T-helper 9 cell (primary cell): ENCODE measurements at places on chromosomes 12 and 14.

GRCh38 chr14:91835197-91835919, 32.0 kb downstream of the TC2N start:
- peak; percentile 14 for DNase-seq

DNA sequence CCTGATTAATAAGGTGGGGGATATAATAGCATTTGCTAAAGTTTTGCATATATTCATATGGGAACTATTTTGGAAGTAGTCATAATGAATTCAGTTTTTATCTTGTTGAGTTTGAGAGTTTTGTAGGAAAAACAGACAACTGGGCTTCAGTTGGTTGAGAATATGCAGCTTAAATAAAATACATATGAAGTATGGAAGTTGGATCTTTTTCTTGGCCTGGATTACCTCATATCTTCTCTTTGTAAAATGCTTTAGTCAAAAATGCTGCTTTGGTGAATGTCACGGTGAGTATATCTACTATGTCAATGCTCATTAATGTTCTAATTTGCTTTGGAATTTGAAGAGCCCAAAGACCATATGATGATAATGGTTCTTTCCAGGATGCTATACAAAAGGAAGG, 552.2 kb upstream of the LMO3 start:
- no peak for DNase-seq

DNA sequence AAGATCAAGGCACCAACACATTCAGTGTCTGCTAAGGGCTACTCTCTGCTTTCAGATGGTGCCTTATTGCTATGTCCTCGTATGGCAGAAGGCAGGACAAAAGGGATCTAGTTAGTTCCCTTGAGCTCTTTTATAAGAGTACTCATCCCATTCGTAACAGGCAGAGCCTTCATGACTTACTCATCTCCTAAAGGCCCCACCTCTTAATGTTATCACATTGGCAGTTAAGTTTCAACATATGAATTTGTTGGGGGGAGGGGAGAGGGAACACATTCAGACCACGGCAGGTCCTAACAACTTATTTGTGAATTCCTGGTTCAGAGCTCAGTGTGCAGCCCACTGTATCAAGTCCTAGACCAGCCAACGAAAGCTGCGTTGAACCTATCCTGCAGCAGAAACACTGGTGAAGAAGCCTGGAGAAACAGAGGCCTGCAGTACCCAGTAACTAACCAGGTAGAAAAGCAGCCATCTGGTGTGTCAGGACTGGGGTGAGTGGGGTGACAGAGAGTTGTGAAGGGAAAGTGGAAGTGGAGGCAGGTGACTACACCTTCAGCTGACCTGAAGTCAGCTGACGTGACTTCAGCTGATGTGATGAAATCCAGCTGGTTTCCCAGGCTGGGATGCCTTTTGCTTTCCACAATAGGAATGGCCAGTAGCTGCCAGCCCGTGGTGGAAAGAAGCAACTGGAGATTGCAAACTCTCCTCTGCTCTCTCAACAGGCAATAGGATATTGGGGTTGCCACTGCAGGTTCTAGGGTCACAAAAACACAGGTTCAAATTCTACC, 101.6 kb upstream of the PLXNC1 start:
- DNase-seq = no peak

DNA sequence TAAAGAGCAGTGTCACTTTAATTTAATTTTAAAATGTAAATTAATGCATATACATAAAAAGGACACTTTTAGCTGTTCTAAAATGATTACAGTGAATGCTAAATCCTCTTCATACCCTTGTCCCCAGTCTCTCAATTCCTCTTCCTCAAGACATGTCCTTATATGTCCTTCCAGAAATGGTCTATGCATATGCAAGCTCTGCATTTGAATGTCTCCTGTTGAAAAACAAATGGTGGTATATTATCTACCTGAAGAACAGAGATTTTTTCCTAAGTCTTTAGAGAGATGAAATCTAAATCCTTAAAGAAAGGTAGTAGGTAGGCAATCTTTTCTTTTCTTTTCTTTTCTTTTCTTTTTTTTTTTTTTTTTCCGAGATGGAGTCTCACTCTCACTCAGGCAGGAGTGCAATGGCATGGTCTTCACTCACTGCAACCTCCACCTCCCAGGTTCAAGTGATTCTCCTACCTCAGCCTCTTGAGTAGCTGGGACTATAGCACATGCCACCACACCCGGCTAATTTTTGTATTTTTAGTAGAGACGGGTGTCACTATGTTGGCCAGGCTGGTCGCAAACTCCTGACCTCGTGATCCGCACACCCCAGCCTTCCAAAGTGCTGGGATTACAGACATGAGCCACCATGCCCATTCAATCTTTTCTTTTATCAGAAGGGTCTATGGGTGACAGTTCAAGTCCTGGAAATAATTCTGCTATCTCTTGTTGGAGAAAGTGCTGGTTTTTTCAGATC, 180.5 kb downstream of the PRKCH start:
- DNase-seq = no peak

- DNase-seq = no peak
Observed at GRCh38 chr12:123032736-123033391, 52.4 kb downstream of the ARL6IP4 start.

DNA sequence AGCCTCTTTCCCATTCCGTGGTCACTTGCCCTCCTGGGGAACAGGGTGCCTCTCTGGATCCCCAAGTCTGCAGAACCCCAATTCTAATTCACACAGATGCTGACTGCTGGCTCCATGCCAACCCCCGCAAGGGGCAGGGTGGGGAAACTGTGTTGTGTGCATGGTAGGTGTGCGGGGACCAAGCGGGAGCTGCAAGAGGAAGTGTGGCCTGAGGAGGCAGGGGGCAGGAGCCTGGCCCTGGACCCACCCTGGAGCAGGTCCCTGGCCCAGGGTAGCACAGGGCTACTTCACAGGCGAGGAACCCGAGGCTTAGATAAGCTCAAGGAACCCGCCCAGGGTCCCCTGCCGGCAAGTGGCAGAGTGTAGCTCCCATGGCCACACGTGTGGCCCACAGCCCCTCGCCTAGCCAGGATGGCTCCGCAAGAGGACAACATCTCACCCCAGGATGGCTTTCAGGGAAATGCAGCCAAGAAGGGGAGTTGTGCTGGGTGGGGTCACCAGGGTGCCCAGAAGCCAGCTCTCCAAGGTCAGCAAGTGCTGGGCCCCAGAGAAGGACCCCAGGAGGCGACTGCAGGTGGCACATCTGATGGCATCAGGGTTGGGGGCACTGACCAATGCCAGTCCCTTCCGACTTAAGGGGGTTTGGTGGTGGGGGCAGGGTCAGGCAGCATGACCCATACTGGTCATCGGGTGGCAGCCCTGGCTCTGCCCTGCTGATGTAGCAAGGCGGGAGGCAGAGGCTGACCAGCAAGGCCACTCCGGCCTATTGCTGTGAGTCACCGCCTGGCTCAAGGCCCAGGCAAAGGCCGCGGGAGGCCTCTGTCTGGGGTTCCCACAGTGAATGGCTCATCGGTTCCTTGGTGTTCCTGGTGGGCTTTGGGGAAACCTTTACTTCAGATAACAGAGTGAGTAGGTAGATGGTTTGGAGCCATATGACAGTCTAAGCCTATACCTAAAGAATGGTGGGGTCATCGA, 37.3 kb upstream of the EML1 start:
- no peak for DNase-seq

DNA sequence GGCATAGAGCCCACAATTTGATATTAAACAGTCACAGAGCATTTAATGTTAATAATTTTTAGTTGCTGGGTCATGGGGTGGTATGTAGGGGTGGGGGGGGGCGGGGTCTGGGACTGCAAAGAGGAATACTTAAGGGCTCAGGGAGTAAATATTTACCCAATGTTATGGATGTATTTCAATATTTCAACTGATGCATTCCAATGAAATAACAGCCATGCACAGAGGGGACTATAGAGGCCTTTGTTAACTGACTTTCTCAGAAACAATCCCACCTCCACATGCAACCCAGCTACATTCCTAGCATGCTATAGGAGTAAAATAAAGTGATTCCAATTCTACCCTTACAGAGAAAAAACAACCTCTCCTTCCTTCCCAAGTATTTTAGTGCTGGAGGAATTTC, 7.9 kb upstream of the BBS10 start:
- no peak for DNase-seq

DNA sequence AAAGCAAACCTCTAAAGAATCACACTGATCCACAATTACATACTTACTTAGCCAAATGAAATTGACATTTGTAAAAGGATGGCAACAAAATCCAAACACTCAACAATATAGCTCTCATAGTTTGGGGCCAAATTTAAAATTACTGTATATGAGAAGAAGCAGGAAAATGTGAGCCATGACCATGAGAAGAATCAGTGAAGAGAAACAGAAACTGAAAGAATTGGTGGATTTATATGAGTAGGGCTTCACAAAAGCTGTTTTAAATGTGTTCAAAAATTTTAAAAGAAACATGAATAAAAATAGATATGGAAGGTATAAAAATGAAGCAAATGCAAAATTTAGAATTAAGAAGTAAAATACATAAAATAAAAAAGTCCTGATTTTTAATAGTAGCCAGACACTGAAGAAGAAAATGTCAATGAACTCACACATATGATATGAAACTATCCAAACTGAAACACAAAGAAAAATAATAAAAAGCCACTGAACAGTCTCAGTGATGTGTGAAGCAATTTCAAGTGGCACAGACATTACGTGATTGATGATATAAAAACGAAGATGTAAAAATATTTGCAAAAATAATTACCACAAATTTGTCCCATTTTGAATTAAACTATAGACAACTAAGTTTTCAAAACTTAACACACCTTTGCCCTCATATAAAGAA, 87.9 kb upstream of the MDGA2 start:
- no peak for DNase-seq

DNA sequence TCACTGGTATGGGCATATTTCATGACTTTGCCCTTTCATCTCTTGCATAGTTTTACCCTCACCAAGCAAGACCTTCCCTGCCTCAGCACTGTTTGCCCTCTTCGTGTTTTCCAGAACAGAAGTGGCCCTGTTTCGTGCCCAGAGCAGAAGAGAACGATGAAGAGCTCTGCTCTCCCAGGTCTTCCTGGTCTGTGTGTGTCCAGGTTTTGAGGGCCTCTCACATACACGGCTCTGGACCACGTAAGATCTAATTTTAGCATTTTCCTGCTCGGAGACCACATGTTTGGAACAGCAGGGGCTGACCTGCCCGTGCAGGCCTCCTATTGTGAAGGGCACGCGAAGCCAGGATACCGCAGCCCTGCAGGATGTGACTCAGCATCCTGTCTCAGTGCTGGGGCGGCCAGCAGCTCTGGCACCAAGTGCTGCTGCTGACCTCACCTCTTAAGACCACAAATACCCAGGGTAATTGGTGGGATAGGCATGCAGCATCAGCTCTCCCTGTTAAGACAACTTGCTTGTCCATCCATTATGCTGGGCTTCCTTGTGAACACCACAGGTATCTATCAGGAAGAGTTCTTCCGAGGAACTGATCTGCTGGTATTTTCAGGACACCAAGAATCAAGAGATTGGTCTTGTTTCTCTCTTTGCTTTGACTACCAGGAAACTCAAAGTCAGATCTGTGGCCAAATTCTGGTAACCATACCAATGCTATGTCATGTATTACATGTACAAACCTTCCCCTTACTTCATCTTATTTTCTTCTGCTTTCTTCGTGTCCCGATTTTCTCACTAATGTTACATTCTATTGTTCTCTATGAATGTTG, 19.0 kb downstream of the SSH1 start:
- peak; percentile 44 for DNase-seq

DNA sequence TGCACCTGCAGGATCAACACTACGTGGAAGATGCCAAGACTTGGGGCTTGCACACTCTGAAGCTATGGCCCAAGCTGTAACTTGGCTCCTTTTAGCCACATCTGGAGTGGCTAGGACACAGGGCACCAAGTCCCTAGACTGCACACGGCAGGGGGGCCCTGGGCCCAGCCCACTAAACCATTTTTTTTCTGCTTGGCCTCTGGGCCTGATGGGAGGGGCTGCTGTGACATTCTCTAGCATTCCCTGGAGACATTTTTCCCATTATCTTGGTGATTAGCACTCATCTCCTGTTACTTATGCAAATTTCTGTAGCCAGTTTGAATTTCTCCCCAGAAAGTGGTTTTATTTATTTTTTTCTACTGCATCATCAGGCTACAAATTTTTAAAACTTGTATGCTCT, 1080.7 kb downstream of the LRFN5 start:
- no peak for DNase-seq

- DNase-seq = no peak
Observed at GRCh38 chr14:44279357-44279756, 227.7 kb downstream of the FSCB start.

DNA sequence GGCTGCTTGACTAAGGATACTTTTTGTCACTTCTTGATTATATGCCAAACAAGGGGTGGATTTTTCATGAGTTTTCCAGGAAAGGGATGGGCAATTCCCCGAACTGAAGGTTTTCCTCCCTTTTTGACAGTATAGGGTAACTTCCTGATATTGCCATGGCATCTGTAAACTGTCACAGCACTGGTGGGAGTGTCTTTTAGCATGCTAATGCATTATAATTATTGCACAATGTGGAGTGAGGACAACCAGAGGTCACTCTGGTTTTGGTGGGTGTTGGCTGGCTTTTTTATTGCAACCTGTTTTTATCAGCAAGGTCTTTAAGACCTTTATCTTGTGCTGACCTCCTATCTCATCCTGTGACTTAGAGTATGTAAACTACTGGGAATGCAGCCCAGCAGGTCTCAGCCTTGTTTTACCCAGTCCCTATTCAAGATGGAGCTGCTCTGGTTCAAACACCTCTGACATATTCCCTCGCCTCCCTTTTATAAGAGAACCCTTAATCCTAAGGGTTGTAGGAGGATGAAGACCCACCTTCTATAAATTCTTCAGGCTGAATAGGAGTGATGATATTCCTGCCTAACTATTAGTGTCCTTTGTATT, 471.2 kb downstream of the ATP23 start:
- no peak for DNase-seq

DNA sequence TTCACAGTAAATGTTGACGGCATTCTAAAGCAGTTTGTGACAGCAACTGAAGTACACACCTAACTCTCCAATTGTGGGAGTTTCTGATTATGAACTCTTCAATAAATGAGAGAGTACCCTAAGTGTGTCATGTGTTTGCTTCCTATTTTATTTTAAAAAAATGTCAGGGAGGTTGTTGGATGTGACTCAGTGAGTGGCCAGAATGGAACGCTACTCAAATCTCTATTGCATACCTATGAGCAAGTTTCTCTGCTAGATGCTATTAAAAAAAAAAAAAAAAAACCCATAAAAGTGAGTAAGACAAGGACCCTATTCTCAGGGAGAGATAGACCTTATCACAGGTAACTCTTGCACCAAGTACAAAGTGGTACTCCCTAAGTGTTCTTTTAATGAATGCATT, 256.6 kb downstream of the BTG1 start:
- DNase-seq = no peak

GRCh38 chr14:106848330-106849121, 1322.1 kb downstream of the TMEM121 start:
- DNase-seq = no peak

- no peak for DNase-seq
Observed at GRCh38 chr12:114319422-114319821, 86.5 kb downstream of the TBX5 start.

DNA sequence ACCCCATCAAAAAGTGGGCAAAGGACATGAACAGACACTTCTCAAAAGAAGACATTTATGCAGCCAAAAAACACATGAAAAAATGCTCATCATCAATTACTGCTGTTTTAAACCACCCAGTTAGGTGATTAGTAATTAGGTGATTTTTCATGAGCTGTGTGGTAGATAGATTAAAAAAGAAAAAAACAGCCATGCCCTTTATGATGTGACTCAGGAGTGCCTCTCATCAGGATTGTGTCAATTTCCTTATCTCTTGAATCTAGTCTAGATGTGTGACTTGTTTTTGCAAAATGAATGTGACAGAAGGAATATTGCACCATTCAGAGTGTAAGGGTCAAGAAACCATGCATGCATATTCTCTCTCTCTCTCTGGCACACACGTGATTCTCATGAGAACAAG, 5.7 kb downstream of the OR10A7 start:
- no peak for DNase-seq

- DNase-seq = no peak
Observed at GRCh38 chr12:59787610-59788009, 191.8 kb downstream of the SLC16A7 start.
